ENCODE measurements at places on chromosomes 2 and 18.

DNA sequence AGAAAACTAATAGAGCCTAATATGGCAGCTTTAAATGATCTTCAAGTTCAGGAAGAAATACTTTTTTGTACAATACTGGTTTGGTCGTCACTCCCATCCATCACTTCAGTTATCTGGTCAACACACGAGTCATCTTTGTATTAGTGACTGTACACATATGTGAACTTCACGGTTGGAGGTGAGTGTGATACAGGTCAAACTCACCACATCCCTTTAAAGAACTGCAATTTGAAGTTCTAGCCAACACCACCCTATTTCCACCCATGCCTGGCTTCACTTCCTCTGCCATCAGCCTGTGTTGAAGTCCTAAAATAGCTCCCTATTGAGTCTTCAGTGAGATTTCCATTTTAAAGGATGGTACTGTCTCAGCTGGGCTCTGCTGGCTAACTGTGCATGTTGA, 361.9 kb downstream of the TXNL1 start:
- DNase-seq = no peak

DNA sequence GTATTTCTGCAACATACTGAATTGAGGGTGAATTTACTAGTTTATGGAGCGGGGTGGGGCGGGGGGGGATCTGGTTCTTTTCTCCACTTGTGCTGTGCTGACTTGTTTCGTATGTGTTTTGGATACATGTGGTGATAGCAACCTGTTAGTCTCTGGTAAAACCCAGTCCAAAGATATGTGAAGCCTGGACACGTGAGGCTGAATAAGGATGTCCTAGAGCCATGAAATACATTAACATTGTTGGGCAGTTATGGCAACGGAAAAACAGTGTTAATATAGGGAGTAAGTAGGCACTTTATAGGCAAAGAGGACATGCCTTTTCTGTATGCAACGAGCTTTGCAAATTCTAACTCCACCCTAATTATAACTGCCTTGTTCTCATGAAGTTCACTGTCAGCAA, 42.1 kb upstream of the NEMP2 start:
- DNase-seq = no peak

GRCh38 chr2:120667981-120668380, 67.7 kb upstream of the GLI2 start:
- DNase-seq = no peak

DNA sequence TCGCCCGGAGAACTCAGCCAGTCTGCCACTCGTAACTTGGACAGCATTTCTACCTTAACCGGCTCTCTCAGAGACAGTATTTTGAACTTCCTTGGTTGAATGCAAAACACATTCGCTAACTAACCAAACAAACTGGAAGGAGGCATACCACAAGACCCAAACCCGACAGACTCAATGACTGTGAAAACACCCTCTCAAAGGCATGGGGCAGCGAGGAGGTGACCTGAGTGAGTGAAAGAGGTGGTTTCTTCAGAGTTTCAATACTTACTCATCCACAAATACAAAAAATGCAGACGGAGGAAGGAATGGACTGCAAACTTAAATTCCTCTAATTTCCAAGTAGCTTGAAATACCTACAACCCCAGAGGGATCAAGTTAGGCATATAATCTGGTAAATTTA, 132.9 kb downstream of the GAREM1 start:
- no peak for DNase-seq

GRCh38 chr2:119360423-119360966, 6.1 kb downstream of the C2orf76 start:
- DNase-seq = no peak

- DNase-seq = no peak
These were observed 24.0 kb downstream of the CMPK2 start for GRCh38 chr2:6841537-6842287.

DNA sequence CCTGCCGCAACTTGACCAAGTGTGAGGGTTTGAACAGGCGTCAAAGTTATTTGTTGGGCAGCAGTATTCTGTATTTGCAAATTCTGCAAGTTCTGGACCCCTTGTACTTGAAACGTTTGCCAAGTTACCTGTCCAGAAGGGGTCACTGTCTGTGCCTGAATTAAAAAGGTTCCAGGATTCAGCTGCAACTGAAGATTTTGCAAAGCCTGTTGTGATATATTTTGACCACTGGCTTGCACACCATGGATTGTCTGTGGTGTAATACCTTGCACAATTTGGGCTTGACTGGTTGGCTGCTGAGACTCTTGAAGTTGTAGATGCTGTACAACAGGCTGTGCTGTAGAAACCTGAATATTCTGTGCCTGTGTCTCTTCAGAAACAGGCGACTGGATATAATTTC, 10.2 kb downstream of the SP3 start:
- DNase-seq = no peak

- DNase-seq = no peak
These were observed 14.8 kb upstream of the DTNA start for GRCh38 chr18:34695310-34695709.

- peak; percentile 75 for DNase-seq
These were observed 80.7 kb upstream of the LDLRAD4 start for GRCh38 chr18:13137670-13138419.

DNA sequence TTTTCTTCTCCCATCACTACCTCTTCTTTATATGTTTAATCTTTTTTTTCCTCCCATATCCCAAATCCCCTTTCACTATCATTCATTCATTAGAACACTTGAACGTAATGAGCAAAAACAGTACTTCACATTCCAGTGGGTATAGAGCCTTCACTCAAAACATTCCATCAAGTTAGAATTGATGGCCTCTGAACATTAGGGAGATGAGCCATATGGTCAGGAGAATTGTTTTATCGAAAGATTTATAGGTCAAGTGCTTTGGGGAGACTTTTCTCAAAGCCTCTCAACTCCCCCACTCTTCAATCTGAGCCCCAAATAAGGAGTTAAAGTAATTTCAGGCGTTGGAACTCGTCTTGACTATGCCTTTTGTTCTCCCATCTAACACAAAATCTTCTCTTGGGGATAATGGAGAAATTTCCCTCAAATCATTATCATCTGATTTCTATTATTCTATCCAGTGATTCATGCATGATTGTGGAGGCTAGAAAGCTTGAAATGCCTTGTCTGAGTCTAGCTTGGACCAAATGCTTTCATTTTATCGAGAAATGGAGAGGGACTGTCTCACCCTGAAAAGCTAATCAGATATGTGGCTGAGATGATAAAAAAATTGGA, 79.2 kb downstream of the KIAA2012 start:
- DNase-seq = no peak

- DNase-seq = peak; percentile 0
These were observed at the start of gene NETO1 for GRCh38 chr18:72867746-72868584. TSS of gene NETO1 (minus strand) at chr18:72867987. CDS start at chr18:72867291, 696 bp downstream.

GRCh38 chr18:6052449-6052913, 157.2 kb upstream of the TMEM200C start:
- no peak for DNase-seq

- DNase-seq = no peak
These were observed 285.2 kb downstream of the MYCN start for GRCh38 chr2:16225545-16225944.

DNA sequence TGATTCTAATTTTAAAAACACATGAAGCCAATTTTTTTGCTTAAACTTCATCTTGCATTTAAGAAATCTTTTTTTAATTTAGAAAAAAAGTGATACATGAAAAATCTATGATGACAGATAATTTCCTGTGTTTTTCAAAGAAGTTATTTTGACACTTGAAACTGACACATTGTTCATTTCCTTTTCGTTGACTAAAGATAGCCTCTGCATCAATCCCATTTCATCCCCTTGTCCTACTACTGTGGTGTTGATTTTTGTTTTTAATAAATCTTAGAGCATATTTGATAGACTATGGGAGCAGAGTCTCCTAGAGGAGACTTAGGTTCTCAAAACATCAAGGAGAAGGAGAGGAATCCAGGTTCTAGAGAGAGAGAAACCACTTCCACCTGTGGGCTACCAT, 70.9 kb downstream of the ACVR1C start:
- no peak for DNase-seq

DNA sequence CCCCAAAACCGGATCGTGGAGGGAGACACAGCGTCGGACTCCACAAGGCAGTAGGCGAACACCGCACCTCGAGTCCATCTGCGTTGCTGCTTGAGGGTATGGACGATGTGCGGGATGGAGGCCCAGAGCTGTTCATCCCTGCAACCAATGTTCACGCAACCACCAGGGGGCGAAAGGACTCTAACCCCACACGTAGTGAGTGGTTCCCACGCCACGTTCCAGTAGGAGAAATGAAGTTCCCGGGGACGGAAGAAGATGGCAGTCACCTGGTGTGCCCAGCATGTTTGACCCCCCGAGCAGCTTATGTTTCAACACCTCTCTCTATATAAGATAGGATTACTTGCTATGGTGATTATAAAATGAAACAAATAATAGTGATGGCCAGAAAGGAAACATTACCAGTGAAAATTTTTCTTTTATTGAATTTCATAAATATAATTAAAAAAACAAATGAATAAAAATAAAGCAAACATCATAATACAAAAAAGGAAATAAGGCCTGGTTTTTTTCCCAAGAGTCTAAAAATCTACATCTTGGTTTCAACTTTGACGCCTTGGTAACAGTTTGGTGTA, 184.3 kb downstream of the SH3BP4 start:
- DNase-seq = peak; percentile 38

GRCh38 chr2:46076251-46076650, 221.0 kb upstream of the EPAS1 start:
- no peak for DNase-seq

- DNase-seq = no peak
These were observed 199.4 kb upstream of the FN1 start for GRCh38 chr2:215635071-215635787.

DNA sequence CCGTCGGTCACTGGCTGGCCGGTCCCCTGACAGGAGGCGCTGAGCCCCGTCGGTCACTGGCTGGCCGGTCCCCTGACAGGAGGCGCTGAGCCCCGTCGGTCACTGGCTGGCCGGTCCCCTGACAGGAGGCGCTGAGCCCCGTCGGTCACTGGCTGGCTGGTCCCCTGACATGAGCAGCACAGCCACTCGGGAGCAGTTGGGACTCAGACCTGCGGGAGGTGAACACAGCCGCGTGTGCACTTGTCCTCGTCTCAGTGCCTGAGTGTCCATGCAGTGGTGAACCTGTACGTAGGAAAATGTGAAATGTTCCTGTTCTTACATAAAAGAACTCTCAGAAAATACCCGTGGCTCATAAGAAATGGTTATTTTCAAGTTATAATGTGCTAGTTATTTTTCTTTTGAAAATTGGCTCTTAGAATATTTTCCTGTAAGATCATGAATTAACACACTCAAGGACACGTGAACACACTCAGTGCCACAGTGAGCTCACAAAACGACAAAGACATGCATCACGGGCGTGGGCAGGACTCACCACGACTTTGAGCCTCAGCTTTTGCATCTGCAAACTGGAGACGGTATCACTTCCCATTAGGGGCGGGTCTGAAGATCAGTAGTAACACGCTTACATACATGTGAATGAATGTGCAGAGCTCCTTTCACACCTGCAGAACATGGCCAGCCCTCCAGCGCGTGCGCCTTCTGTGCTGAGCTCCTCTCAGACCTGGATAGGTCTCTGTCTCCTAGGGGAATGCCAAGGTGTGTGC, 21.1 kb upstream of the NFATC1 start:
- DNase-seq = no peak

- no peak for DNase-seq
These were observed 909.2 kb upstream of the FANCL start for GRCh38 chr2:59150217-59150849.

GRCh38 chr2:96470636-96471035, 34.5 kb downstream of the NEURL3 start:
- DNase-seq = peak; percentile 64

DNA sequence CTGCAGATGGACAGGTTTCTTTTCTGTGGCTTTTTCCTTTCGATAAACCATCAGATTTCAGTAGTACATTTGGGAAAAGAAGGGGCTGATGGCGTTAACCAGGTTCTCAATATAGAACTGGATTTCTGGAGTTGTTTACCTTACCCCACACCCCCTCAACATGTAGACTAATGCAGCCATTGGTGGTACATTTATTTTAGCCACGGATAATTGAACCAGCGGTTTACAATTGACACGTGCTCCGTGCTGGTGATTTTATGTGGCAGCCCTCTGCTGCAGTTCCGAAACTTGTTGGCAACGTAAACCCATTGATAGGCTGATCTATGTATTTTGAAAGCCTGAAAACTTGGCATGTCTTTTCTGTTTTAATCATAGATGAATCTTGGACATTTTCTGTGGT, 5.4 kb downstream of the SOX11 start:
- DNase-seq = no peak

DNA sequence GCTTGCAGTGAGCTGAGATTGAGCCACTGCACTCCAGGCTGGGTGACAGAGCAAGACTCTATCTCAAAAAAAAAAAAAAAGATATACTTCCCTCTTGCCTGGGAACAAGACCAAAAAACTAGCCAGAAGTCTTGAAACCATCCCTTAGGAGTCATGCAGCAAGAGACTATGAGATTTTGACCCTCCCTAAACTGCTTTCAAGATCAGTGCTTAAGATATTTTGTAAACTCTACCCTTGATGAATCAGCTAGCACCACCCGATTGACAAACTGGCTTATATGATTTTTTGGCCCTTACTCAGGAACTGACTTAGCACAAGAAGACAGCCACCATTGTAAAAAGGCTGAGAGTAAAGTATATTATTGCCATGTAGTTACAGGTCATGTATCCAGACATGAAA, 3.8 kb downstream of the SULT1C3 start:
- DNase-seq = no peak

DNA sequence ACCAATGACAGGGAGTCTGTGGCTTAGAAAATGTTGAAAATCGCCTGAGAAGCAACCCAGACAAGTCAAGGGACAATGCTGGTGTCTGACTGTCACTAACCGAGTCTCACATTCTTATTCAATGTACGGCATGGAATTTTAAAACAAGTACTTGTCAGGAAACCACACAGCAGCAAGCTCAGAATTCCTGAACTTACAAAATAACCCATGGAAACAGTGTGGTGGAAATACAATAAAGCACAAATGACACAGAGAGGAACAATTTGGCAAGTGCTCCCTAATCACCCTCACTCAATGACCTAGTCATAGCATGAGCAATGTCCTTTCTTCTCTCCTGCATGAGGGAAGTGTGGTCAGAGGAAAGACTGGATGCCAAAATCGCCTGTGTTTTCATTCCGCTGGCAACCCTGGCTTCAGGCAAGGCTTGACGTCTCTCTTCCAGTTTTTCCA, 154.0 kb downstream of the SATB2 start:
- DNase-seq = no peak

- no peak for DNase-seq
These were observed 60.4 kb downstream of the CCDC138 start for GRCh38 chr2:108847000-108847399.

DNA sequence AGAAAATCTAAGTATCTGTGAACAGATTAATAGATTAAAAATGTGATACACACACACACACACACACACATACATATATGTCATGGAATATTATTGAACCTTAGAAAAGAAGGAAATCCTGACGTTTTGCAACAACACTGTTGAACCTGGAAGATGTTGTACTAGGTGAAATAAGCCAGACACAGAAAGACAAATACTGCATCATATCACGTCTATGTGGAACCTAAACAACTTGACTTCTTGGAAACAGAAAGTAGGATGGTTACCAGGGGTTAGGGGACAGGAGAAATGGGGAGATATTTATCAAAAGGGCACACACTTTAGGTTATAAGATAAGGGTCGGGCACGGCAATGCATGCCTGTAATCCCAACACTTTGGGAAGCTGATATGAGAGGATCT, 698.4 kb upstream of the ID2 start:
- no peak for DNase-seq

Measured in activated naive CD8-positive, alpha-beta T cell treated with anti-CD3 and anti-CD28 coated beads for 36 hours (primary cell).